ENCODE measurements at places on chromosomes 6 and 20.
A peak's percentile ranks its signal among the peaks of the same experiment; 100 is the strongest.

GRCh38 chr6:21263531-21264287, 329.8 kb upstream of the SOX4 start:
- DNase-seq, result no peak

DNA sequence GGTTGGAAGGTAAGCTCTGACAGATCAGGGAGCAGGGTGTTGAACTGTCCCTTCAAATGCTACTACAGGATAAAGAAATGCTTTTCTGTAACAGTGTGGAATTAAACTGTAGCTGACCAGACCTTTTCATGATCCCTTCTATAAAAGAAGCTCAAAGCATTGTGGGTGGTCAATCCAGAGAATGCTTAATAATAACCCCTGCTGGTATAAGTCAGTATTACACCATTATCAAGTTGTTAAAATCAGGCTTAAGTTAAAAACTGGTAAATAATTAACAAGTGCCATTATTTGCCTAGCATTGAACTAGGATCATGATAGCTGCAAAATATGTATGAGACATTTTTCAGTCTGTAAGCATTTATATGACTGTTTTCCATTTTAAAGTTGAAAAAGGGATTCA, 468.9 kb downstream of the PKHD1 start:
- no peak for DNase-seq

GRCh38 chr6:95387845-95388244, 189.5 kb upstream of the MANEA start:
- DNase-seq, result no peak

GRCh38 chr20:46376196-46376785, 30.1 kb downstream of the ELMO2 start:
- no peak for DNase-seq

- no peak for DNase-seq
Measured at GRCh38 chr6:5664149-5664548, 342.6 kb downstream of the NRN1 start.

DNA sequence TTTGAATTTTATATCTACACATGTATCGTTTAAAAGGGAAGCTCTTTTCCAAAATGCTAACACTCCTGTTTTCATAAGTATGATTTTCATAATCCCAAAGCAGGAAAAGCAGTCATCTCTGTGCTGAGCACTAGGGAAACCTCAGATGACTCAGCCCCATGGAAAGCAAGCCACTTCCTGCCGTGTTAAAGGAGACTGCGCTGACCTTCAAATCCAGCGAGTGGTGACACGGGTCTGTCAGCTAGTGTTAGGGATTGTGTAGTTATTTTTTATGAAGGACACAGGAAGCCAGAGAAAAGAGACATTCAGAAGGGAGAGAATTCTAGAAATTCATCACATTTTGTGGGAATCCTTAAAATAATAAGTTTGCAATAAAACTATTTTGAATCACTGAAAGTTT, 57.0 kb upstream of the CD93 start:
- DNase-seq, result no peak

DNA sequence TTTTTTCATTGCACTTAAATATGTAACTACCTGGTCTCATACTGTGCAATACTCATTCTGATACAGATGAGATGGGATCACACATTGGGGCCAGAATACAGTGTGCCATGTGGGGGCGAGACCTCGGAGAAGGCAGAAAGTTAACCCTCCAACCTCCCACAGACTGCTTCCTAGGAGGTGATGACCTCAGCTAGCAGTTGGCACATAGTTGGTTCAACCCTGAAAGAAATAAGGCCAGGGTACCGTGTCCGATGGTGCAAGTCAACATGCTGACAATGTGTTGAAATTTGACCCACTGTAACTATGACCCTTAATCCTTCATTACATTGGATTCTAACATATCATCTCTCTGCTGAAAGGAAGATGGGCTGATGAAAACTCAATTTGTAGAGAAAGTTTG, 61.9 kb downstream of the GJA10 start:
- no peak for DNase-seq

GRCh38 chr20:46695892-46696291, 6.6 kb upstream of the TP53RK start:
- no peak for DNase-seq

- no peak for DNase-seq
Measured at GRCh38 chr6:7727086-7727945, 1.4 kb downstream of the BMP6 start.

DNA sequence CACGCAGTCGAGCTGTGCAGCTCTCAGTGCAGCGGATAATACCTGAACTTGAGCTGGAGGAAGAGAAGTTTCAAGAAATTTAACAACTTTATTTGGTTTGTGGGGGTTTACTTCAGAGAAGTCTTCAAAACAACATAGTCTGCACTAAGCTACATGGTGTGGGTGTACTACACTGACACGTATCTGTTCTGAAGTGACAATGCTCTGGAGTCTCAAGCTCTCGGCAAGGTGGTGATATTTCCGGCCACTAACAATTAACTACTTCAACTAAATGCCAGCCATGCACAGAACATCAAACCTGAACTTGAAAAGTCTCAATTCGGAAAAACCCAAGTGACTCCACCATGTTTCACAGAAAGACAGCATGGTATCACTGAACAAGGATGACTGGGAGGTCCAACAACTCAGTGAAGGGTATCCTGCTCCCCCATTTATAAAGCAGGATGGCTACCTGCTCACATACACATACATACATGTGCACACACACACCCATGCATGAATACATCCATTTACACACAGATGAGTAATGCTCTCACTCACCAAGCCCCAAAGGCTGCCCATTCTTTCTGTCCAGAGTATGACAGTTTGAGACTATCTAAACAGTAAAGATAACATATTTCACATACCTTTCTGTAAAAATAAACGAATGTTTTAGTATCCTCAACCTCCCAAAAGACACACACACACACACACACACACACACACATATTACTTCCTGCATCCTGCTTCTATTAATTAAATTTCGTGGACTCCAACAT, 15.4 kb upstream of the ANKRD60 start:
- no peak for DNase-seq

DNA sequence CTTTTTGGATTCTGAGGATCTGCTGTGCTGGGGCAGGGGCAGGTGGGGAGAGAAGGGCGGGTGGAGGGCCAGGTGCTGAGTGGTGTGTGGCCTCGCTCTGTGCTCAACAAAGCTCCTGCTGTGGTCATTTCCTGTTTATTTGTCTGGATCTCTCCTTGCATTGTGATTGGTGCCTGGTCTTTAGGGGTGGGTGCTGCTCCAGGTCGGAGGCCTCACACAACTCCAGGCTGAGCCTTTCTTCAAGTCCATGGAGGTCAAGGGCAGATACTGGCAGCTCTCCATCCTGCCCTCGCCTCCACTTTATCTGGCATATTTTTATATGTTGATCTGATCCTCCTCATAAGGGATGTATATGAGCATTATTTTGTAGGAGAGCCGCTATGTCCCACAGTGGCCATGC, 36.2 kb downstream of the HLA-F start:
- DNase-seq, result no peak

DNA sequence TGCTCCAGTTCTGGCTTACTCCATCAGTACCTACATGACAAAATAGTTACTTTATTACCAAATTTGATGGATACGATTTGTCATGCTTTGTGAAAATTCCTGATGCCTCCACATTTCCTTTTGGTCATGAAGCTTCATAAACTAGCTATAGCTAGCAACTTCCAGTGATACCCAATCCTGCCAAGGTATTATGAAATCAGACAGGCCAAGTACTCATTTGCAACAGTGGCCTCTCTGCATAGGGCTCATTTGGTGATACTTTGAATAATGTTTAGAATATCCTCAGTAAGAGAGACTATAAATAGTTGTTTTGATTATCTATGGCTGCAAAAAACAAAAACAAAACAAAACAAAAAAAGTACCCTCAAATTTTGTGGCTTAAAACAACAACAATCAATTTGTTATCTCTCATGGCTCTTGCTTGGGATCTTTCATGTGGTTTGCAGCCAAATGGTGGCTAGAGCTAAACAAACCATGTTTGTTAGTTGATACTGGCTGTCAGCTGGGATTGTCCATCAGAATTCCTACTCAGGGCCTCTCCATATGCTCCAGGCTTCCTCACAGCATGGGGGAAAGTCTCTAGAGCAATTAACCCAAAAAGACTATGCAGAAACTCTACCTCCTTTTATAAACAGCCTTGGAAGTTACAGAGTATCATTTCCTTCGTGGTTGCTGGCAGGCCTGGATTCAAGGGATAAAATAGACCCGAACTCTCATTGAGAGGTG, 10.1 kb upstream of the PRL start:
- no peak for DNase-seq

DNA sequence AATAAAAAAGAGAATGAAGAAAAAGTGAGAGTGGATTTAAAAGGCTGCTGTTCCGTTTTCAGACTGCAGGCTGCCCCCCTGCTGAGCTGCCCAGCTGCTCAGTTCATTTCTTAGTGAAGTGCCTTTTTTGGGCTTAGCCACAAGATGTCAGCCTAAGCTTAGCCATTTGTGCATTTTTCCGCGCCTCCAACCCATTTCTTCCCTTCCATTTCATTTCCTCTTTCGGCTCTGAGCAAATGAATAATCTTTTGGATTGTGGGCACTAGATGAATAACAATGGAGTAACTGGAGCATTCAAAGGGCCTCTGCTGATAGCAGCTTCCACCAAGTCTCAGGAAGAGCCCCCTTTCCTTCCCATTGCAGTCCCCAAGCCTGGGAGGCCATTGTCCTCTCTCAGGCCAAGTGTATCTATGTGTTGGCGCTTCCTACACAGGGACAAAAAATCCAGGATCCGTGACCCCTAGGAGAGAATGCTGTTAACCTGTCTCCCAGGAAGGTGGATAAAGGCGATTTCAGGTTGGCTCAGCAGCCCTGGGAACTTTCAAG, 83.5 kb upstream of the SPTLC3 start:
- peak; percentile 2 for DNase-seq

DNA sequence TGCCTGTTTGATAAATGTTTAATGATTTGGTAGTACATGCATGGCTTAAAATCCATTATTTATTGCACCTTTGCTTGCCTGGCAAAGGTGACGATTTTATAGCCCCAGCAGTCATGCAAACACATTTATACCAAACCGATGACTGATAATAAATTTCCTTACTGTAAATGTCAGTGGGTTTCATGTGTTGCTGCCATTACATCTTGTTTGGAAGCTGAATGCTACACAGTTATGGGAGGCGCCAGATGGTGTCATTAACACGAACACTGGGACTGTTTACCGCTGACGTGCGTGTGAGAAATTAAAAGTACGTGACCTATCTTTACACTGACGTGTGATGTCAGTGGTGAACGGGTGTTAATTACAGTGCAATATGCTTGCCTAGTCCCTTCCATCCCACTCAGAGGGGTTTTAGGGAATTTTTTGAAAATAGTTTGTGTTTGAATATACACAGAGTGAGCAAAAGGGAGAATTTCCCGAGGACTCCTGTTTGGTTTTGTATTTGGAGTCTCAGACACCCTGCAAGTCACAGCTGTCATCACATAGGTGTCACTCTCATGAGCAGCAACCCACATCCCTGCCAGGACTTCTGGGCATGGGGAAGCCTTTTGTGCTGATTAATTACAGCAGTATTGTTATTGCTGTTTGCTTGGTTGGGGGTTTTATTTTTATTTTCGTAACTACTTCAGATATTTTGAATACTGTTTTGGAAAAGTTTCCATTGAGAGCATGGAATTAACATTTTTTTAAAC, 151.8 kb upstream of the INSM1 start:
- peak; percentile 9 for DNase-seq

- no peak for DNase-seq
Measured at GRCh38 chr6:164750128-164750527, 559.3 kb downstream of the C6orf118 start.

Measured in stimulated activated CD8-positive, alpha-beta memory T cell treated with anti-CD3 and anti-CD28 coated beads, Interleukin-4, amount 100 ng/mL, for 1 hour (primary cell).